ENCODE measurements at places on chromosomes 5 and 9.

- DNase-seq: no peak
Measured at GRCh38 chr5:98102936-98103335, 670.5 kb upstream of the RGMB start.

GRCh38 chr5:125199968-125200865 is 453.8 kb upstream of the ZNF608 start:
- no peak for DNase-seq

- no peak for DNase-seq
Measured at GRCh38 chr5:42005561-42006153, 80.6 kb downstream of the FBXO4 start.

- no peak for DNase-seq
Measured at GRCh38 chr5:31825518-31826068, 186.7 kb downstream of the PDZD2 start.

- no peak for DNase-seq
Measured at GRCh38 chr9:34957492-34958410, at the start of gene PHF24. Gene PHF24, plus strand, starts transcription at chr9:34958285. Its CDS starts 13,014 bp downstream, at chr9:34971299.

DNA sequence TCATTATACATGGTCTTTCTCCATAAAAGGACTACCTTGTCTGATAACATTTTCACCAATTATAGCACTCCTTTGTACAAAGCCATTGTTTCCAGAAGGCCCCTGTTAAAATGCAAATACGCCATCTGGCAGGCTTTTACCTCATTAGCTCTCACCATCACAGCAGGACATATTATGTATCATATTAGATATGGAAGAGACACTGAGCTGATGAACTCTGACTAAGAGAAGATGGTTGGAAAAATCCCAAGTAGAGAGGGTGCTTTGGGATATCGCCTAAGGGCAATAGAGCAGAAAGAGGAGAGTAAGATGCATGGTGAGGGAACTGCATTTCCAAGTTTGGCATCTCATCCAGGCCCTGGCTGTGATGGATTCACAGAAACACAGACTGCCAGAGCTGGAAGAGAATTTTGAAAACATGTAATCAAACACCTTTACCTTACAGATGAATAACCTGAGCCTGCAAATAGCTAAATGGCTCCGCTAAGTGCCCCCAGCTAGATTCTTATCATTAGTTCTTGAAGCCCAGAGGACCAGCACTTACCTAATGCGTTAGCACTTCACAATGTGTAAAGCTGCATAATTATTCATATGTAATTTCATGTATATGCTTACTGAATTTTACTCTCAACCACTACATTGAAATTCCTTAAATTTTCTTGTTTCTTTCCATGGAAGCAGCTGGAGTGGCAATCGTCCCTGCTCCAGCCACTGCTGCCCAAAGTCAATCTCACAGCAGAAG is 393.6 kb upstream of the IZUMO3 start:
- no peak for DNase-seq

DNA sequence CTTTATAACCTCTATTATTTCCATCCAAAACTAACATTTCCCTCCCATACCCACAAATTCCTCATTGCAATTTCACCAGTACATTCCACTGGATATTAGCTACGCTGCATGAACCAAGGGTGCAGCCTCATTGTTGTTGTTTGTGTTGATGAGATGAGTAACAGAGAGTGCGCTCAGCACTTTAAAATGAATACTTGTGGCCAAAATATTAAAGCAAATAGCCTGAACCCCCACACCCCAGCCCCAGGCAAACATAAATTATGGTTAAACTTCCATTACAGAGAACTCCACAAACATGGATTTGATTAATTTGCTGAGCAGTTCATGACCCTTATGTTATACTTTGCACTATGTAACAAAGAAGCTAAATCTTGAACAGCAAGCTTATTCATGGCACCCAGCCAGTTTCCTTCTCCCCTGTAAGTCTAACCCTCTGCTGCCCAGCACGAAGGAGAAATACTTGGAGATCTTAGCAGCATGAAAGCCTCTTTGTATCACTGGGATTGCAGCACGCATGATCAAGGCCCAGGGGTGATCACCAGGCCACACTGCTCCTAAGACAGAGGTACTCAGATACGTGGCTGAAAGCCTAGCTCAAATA is 205.0 kb downstream of the DOCK8 start:
- no peak for DNase-seq

DNA sequence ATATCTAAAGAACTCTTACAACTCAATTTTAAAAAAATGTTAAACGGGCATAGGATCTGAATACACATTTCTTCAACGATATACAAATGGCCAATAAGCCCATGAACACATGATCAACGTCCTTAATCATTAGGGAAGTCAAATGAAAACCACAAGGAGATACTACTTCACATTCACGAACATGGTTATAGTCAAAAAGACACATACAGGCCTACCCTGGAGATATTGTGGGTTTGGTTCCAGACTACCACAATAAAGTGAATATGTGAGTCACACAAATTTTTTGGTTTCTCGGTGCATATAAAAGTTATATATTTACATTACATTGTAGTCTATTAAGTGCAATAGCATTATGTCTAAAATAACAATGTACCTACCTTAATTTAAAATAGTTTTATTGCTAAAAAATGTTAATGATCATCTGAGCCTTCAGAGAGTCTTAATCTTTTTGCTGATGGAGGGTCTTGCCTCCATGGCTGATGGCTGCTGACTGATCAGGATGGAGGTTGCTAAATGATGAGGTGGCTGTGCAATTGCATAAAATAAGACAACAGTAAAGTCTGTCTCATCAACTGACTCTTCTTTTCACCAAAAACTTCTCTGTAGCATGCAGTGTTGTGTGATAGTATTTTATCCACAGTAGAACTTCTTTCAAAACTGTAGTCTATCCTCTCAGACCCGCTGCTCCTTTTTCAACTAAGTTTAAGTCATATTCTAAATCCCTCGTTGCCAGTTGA is 15.1 kb downstream of the AK3 start:
- no peak for DNase-seq

DNA sequence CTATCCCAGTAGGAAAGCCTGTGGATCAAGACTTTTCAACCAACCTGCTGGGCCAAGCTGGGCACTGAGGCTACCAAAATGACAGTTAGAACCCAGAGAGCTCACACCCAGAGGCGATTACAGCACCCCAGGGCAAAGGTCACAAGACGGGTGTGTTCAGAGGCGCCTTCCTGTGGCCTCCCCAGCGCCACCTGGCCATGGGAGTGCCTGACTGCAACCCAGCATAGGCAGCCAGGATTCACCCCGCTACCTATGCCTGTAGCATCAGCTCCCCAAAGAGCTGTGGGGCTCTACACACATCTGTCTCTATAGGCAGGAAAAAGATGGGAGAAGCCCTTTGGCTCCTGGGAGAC is 33.5 kb downstream of the PDGFRB start:
- DNase-seq: no peak

- no peak for DNase-seq
Measured at GRCh38 chr9:90773617-90774016, 28.0 kb upstream of the SYK start.

- DNase-seq: no peak
Measured at GRCh38 chr9:35967042-35967441, 9.1 kb upstream of the OR2S2 start.

GRCh38 chr5:122169350-122170103 is 40.2 kb downstream of the ZNF474 start:
- DNase-seq: no peak

GRCh38 chr5:116437922-116438578 is 136.6 kb downstream of the SEMA6A start:
- DNase-seq: no peak

DNA sequence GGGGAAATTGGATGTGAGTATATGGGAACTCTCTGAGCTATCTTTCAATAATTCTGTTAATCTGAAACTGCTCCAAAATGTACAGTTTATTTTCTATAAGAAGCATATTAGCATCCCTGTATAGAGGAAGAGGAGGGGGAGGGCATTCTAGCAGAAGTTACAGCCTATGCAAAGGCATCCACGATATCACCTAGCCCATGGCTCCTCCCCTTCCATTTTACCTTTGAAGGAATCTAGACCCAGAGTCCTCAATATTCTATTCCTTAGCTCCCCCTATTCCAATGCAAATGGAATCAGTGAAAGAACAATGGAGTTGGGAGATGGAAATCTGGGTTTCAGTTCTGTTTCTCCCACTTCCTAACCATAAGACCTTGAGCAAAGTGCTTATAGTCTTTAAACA is 132.9 kb upstream of the IFNE start:
- no peak for DNase-seq

DNA sequence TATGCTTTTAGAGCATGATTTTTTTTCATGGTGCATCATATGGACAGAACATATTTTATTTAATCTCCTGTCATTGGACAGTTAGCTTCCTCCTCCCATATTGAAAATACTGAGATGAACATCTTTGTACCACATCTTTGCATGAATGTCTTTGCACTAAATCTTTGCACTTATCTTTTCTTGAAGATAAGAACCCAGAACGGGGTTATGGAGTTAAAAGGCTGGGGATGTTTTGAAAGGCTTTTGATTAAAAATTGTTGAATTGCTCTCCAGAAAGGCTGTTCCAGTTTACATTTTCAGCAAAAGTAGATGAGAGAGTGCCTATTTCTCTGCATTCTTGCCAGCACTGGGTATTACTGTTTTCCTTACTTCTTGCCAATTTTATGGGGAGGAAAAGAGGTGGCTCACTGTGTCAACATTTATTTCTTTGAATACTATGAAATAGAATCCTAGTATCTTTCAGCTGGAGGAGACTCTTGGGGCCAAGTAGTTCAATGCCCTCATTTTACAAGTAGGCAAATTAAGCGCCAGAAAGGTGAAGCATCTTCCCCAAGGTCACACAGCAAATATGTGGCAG is 7.2 kb downstream of the NCS1 start:
- no peak for DNase-seq

- DNase-seq: no peak
Measured at GRCh38 chr9:109497226-109498153, 617 bp downstream of the PTPN3 start.

DNA sequence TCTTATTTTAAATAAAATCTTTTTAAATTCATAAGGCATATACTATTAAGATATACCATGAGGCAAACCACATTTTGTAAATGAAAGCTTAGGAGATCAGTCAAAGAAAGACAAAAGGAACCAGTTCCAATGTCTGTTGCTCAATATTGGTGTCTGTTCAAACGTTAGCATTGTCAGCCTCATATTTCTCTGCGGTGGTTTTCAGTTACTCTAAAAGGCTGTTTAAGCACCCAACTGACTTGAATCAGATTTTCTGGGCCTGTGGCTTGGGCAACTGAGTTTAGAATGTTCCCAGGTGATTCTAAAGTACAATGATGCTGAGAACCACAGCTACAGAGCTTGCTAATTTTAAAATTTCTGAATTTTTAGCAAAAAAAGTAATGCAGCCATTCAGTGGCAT is 166.3 kb upstream of the KIF2A start:
- no peak for DNase-seq

DNA sequence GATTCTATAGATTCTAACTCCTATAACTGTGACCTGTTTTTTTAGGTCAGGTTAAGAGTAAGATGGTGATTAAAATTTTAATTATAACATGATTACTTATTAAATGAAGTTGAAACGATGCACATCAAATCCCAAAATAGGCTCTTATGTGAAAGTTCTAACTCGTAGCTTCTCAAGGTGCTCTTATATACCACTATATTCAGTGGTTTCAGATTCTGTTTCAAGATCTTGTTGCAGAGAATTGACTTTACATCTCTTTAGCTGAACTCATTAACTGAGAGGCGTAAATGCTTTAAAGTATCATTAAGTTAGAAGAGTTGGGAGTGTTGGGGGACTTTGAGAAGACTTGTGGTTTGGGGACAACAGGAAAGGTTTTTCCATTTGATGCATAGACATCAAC is 1399.8 kb downstream of the PTPRD start:
- DNase-seq: no peak

- DNase-seq: no peak
Measured at GRCh38 chr9:72856972-72857623, 95.8 kb downstream of the ALDH1A1 start.

DNA sequence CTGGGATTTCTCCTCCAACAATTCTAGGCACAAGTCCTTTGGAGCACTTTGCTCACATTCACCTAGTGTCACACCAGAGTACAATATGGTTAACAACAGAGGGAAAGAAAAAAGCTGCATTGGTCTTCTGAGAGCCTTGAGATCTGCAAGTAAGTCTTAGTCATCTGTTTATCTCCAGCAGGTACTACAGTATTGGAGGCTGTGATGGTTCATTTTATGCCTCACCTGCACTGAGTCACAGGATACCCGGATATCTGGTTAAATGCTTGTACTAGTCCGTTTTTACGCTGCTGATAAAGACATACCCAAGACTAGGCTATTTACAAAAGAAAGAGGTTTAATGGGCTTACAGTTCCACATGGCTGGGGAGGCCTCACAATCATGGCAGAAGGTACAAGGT is 525.0 kb downstream of the NR2F1-AS1 start:
- DNase-seq: no peak

DNA sequence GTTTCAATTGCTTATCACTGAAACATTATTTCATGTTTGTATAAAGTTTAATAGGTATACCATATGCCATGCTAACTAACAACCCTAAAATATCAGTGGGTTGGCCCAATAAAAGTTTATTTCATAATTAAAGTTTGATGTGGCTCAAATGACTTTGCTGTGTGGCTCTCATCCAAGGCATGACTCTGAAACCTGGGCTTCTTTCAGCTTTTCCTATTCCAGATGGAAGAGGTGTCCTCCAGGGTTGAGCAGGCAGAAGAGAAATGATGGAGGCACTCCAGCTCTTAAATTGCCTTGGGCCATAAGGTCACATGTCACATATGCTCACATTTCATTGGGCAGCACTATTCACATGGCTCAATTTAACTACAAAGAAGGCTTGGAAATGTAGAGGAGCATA is 101.9 kb downstream of the MACIR start:
- no peak for DNase-seq

- no peak for DNase-seq
Measured at GRCh38 chr5:51465165-51465564, 81.9 kb downstream of the ISL1 start.

GRCh38 chr9:74557571-74557970 is 60.4 kb downstream of the RORB start:
- DNase-seq: no peak

DNA sequence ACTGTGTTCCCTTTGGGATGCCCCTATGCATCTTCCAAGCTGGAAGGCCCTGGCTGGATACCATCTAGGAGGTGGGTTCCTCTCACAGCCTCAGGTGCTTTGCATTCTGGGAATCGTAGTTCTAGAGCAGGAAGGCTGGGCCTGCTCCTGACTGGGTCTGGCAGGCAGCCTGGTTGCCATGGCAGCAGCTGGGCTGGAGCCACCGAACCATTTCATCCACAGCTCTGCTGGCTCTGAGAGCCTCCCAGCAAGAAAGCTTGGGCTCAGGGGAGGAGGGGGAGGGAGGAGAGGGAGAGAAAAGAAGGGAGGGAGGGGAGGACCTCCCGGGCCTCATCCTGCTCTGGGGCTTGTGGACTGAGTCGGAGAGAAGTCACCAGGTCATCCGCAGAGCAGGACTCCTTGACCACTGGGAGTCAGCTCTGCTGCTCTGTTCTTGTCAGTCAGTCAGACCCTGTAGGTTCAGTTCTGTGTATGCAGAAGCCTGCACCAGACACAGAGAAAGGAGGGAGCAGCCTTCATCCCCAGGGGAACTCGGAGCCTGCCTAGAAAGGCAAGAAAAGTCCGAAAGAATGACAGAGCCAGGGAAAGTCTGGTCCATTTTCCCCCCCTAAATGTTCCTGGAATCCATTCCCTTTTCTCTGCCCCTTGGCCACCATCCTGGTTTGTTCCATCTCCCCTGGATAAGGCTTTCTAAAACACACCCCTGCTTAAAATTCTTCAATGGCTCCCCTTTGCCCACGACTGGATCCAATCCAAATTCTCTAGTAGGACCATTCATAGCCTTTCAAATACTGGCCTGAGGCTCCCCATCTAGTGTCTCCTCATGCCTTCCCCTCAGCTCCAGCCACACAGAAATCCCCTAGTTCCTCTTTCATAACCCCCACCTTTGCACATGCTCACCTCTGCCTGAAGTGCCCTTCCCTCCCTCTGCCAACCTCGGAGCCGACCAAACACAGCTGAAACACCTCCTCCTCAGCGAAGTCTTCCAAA is 65.4 kb upstream of the ARAP3 start:
- DNase-seq: no peak
